ENCODE measurements at places on chromosomes 3 and 15.

GRCh38 chr3:14863333-14864100, 44.8 kb downstream of the FGD5 start:
- no peak for DNase-seq

GRCh38 chr3:146449613-146450012, 19.7 kb downstream of the PLSCR2 start:
- DNase-seq: no peak

- DNase-seq: no peak
Observed at GRCh38 chr3:30457726-30458125, 148.7 kb upstream of the TGFBR2 start.

GRCh38 chr15:49982584-49982983, 136.4 kb downstream of the ATP8B4 start:
- DNase-seq: no peak

DNA sequence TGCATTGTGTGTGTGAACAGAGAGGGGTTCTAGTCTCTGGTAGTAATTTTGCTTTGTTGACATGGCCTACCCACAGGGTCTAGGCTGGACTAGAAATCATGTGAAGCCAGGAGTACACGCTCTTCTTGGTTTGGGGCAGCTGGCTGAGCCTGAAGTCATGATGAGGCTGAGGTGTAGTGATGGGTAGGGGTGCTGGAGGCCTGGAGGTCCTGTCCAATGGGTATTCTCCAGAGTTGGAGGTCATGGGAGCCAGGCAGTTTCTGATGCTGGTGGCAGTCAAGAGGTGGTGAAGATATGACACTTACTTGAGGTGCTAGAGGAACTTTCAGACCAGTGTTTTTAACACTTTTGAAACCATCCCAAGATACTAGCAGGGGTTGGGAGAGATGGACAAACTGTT, 18.5 kb upstream of the EPHB1 start:
- DNase-seq: no peak

DNA sequence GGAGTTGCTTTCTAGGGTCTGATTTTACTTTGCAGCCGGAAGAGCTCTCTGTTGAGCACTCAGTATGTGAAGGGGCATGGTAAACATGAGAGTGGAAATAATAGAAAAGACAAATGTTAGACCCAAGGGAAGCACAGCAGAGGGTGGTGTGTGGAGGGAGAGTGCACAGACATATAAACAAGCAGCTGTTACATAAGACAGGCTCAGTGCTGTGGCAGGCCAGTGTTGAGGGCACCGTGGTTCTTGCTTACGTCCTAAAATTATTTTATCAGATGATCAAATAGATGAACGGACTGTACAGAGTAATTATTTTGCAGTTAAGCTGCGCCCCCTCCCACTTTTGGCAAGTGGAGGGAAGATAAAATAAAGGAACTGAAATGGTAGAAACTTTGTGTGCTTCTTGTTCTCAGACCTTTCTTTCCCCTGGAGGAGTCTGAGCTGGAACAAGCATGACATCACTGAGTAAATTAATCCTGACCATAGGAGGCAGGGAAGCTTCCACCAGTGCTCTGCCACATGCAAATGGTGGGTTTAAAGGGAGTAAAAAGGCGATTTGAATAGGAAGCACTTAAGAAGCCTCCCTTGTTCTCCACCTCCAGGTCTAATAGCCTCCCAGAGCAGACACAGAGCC, 205.6 kb downstream of the IL20RB start:
- DNase-seq: no peak

DNA sequence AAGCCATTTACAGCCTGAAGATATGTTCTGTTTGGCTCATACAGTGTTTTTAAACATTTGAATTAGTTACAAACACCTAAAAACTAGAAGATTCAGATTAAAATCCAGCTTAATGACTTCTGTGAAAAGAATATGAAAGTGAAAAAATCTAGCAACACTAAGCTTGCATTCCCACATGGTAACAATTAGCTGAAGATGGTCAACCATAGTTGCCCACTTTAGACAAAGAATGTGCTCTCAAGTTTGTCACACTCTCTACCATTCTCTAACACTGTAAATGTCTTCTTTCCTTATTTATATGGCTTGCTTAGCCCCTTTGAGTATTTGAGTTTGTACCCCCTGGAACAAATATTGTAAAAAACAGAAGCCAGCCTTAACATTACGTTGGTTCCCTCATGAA, 32.7 kb downstream of the HDGFL3 start:
- no peak for DNase-seq

DNA sequence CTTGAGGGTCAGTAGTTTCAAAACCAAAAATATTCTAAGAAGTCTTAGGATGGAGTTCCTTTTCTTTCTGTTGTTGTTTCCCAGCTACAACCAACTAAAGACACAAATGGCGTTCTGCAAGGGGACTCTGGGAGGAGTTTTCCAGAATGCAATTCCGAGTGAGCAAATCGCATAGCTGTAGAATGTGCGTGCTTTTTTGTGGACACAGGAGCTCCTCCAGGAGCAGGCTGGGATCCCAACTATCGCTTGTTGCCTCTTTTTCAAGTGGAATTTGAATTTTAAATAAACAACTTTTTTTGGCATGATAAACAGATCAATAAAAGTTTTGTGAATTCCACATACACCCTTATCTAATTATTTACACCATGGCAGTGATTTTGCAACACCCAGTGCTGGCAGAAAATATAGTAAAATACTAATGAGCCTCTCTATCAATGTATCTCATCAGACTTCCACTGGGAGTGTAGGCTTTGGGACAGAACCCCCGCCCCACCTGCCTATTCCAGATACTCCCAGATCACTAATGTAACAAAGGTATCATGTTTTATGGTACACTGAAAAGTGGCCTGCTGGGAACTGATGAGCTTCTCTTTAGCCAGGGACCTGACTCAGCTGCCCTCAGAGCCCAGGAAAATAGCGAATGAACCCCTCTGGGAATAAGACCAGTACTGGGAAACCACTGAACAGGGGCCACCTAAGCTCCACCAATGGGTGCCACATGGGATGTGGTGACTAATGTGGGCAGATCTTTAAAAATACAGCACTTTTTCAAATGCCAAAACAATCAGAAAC, 66.4 kb downstream of the LMCD1 start:
- DNase-seq: no peak

DNA sequence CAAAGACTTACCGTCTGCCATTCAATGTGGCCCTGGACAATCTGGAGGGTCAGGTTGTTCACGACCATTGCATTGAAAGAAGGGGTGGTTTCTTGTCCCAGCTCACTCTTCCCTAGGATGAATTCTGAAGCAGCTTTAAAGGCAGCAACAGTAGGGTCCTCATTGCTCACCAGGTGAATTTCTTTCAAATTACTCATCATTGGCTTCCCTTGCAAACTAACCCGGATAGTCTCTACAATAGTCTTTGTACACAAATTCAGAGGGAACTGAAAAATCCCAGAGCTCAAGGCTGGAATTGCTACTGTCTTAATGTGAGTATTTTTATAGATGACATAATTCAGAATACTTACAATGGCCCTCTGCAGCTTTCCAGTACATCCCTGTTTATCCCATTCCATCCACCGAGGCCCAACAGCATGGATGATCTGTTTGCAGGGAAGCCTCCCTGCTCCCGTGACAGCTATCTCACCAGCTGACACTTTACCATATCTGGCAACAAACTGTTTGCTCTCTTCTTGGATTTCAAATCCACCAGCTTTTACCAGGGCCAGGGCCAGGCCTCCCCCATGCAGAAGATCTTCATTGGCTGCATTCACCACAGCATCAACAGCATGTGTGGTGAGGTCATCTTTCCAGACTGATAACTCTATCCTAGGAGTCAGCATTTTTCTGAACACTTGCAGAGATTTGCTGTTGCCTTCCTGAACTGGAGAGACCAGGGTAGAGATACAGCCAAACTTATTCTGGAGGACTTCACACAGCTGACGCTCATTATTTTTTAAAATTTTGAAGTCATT, 8.6 kb downstream of the PARP9 start:
- no peak for DNase-seq

- DNase-seq: no peak
Observed at GRCh38 chr15:72445426-72445825, 28.7 kb upstream of the ARIH1 start.

DNA sequence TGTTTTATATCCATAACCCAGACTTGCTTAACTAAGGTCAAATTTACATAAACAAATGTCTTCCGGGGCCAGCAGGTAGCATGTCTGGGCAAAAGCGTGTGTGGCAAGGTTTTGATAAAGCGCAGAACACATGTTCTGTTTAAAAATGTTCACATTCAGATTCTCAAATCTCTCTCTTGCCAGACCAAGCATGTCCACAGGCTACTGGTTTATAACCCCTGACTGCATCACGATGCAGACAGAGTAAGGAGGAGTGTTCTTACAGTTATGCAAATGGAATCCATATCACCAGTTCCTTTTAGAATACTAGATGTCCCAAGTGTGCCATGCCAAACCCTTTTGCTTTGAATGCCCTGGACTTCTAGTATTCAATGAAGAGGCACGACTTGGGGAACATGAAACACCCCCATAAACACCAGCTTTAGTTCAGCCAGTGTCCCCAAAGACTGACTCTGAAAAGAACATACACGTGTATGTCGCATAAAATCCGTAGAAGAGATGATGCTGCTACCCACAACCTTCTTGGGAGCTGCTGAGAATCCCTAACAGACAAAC, 412.0 kb downstream of the CNTN4 start:
- no peak for DNase-seq

GRCh38 chr3:76554707-76555106, 485.2 kb upstream of the ROBO2 start:
- no peak for DNase-seq

Data from activated CD4-positive, CD25-positive, alpha-beta regulatory T cell (primary cell).